ENCODE measurements at places on chromosomes 4 and X.
A peak's percentile ranks its signal among the peaks of the same experiment; 100 is the strongest.

GRCh38 chr4:140308366-140309123, 64.9 kb upstream of the SCOC start:
- peaks cover 31% of the 10 kb centered on the region for H3K4me1 ChIP-seq
- H3K36me3 ChIP-seq = no peaks in the 10 kb centered on the region
- DNase-seq = no peak
- no peak overlapping the region for H3K4me3 ChIP-seq
- H3K27me3 ChIP-seq = no peaks in the 10 kb centered on the region
- H3K27ac ChIP-seq = no peak overlapping the region

DNA sequence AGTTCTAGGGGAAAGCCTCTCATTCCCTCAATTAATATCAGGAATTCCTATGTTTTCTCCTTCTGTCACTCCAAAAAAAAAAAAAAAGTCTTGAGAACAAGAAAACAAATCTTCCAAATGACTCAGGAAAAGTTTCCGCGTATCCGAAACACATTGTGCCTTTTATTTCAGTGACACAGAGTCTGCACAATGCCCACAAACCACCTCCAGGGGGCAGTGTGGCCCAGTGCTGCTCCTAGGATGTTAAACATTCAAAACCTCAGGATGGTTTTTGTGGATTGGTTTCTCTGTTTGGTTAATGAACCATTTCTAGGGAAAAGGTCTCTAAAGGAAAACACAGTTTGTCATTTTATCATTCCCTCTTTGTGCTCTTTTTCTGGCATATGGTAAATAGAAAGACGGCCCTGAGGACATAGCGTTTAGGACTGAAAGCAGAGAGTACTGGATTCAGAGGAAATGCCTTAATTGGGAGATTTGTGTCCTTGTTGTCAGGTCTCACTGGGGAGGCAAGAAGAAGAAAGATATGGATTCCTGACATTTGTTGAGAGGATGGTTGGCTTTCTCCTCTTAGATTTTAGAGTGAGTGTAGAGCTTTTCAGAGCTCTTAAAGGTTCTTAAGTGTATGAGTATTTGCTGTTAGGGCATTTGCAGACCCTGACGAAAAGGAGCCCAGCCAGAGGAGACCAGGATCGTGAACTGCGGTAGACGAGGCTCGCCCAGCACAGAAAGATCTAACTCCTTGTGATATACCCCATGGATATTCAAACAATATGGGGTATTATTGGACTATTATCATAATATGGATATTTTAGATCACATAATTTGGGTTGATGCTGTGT, 65.7 kb upstream of the MAP9 start:
- peak overlapping the region; percentile 34 for H3K27ac ChIP-seq
- no peaks in the 10 kb centered on the region for H3K4me1 ChIP-seq
- DNase-seq = peak; percentile 55
- no peaks in the 10 kb centered on the region for H3K27me3 ChIP-seq
- no peaks in the 10 kb centered on the region for H3K36me3 ChIP-seq

GRCh38 chr4:1245481-1246051, 3.4 kb downstream of the CTBP1 start:
- peaks cover 10% of the 10 kb centered on the region for H3K4me1 ChIP-seq
- peak; percentile 27 for DNase-seq
- no peak overlapping the region for H3K27ac ChIP-seq
- H3K4me3 ChIP-seq = no peak overlapping the region

- DNase-seq = no peak
- no peak overlapping the region for H3K27ac ChIP-seq
- no peak overlapping the region for H3K4me3 ChIP-seq
- H3K4me1 ChIP-seq = no peaks in the 10 kb centered on the region
Measured at GRCh38 chrX:41711021-41711667, 12.8 kb upstream of the GPR82 start.

DNA sequence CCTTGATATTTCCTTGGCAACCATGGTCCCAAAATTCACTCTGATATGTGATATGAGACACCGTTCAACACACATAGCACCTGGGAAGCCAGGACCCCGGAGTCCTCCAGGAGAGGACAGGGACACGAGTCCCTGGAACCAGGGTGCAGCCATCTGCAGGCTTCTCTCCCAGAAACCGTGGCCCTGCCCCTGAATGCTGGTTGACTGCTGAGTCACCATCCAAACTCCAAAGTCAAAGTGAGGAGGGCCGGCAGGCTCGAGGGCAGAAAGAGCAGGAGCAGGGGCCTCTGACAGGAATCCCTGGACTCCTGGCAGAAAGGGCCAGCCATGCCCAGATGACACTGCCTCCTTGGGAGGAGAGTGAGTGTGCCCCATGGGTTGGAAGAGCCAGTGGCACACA, 6.9 kb upstream of the PNMA6A start:
- H3K4me3 ChIP-seq = no peak overlapping the region
- no peaks in the 10 kb centered on the region for H3K36me3 ChIP-seq
- DNase-seq = no peak

DNA sequence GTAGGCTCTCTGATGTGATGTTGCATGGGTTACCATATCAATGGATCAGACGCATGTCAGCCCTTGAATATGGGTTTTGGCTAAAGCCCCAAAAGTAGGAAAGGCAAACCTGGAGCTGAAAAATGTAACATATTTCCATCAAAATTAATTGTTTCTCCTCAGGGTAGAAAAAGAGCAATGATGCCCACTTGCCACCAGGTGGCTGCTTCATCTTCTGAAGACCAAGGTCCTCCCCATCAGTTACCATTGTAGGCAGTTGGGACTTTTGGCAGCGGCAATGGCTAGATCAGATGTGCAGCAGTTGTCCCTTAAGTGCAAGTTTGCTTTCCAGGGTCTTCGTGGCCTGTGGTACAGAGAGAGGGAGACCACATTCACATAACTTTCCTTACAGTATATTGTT, 118.2 kb downstream of the NAF1 start:
- H3K27ac ChIP-seq = no peak overlapping the region
- DNase-seq = peak; percentile 24
- H3K4me3 ChIP-seq = no peak overlapping the region
- no peaks in the 10 kb centered on the region for H3K36me3 ChIP-seq
- H3K27me3 ChIP-seq = no peaks in the 10 kb centered on the region
- no peaks in the 10 kb centered on the region for H3K4me1 ChIP-seq

GRCh38 chr4:184598753-184599491, 50.3 kb downstream of the CASP3 start:
- H3K4me3 ChIP-seq = no peak overlapping the region
- no peak for DNase-seq
- H3K4me1 ChIP-seq = peaks cover 5% of the 10 kb centered on the region
- H3K27me3 ChIP-seq = no peaks in the 10 kb centered on the region
- no peak overlapping the region for H3K27ac ChIP-seq

- no peaks in the 10 kb centered on the region for H3K27me3 ChIP-seq
- H3K36me3 ChIP-seq = no peaks in the 10 kb centered on the region
- H3K4me3 ChIP-seq = no peak overlapping the region
- no peaks in the 10 kb centered on the region for H3K4me1 ChIP-seq
- no peak overlapping the region for H3K27ac ChIP-seq
Measured at GRCh38 chr4:144594471-144594986, 51.4 kb upstream of the HHIP start.

GRCh38 chrX:70504772-70505450, 60.3 kb downstream of the DLG3 start:
- H3K4me1 ChIP-seq = peaks cover 6% of the 10 kb centered on the region
- no peaks in the 10 kb centered on the region for H3K36me3 ChIP-seq
- no peak overlapping the region for H3K27ac ChIP-seq
- no peak for DNase-seq

Data from SK-N-SH (cell line).